Femur (tissue), 1 donor: ENCODE measurements at places on chromosomes 5 and 9.

DNA sequence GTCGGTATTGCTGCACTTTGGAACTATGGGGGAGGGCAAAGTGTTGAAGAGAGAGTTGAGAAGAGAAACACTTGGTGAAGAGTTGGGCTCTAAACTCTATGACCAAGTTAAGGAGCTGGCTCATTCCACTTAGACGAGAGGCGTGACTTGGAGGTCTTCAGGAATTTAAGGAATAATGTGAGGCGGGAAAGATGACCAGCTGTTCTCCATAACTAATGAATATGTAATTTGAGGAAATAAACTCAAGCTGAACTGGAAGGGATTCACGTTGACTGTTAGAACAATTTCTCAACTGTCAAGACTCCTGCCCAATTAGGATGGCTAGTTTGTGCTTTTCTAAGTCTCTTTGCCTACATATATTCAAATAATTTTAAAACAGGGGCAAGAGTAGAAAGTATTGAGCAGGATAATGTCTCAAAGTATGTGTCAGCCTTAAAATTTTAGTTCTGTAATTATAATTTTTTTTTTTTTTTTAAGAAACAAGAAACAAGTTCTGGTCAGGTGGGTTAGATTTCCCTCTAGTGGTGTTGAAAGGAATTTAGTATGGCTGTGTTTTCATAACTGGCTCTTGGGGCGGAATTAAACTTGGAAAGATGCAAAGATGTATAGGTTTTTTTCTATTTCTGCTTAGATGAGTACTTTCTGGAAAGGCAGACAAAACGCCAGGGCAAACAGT is 33.4 kb downstream of the TMEM252 start:
- no peak for DNase-seq

- DNase-seq, result no peak
Measured at GRCh38 chr5:150364004-150364403, 6.5 kb downstream of the TCOF1 start.

DNA sequence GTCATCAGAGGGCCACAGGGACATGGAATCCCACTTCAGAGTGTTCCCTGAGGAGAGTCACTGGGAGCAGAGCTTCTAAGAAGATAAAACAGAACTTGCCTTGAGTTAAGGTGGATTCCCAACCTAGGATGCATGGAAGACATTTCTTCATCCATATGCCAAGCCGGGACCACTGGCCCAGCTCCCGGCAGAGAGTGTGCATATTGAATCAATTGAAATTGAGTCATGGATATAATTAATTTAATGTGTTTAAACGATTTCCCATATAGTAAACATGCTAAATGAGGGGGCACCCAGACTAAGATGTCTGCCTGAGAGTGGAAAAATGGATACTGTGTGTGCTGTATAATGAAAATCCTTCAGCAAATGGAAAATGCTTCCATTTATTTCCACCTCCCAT is 194.4 kb upstream of the TBC1D2 start:
- DNase-seq, result no peak

- peak; percentile 28 for DNase-seq
Measured at GRCh38 chr5:77893225-77893860, 117.2 kb upstream of the TBCA start.

DNA sequence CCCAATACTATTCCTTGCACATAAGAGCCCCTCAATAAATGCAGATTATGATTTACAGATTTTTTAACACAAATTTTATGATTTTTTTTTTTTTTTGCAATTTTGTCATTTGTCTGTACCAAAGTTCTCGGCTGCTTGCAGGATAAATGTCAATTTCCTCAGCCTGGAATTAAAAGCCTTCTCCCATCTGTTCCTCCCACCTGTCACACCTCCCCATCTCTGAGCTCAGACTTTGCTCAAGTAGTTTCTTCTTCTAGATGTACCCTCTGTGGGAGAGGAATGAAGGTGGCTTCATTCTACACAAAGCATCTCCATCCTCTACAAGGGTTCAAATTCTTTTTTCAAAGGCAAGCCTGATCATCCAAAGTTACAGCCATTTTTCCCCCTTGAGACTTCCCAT is 153.7 kb upstream of the GRAMD2B start:
- no peak for DNase-seq

GRCh38 chr5:146165460-146165859 is 17.0 kb downstream of the LARS1 start:
- no peak for DNase-seq

- DNase-seq, result peak; percentile 36
Measured at GRCh38 chr5:119269061-119269944, 86.5 kb upstream of the TNFAIP8 start.

DNA sequence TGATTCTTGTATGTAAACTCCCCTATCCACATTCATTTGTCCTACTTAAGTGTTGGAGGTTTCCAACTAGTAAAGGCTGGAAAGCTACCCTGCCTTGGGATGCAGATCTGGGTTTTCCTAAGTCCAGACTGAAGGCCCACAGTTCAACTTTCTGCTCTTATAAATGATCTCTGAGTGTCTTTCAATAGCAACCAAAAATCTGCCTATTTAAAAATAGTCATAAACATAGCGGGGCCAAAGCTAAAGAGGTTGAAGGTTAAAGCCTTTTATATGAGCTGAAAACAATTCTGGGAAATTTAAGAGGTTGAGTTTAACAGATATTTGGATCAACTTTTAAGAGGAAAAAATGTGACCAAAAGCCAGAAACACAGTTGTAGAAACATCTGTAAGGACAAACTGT is 87.2 kb downstream of the NTRK2 start:
- peak; percentile 66 for DNase-seq

DNA sequence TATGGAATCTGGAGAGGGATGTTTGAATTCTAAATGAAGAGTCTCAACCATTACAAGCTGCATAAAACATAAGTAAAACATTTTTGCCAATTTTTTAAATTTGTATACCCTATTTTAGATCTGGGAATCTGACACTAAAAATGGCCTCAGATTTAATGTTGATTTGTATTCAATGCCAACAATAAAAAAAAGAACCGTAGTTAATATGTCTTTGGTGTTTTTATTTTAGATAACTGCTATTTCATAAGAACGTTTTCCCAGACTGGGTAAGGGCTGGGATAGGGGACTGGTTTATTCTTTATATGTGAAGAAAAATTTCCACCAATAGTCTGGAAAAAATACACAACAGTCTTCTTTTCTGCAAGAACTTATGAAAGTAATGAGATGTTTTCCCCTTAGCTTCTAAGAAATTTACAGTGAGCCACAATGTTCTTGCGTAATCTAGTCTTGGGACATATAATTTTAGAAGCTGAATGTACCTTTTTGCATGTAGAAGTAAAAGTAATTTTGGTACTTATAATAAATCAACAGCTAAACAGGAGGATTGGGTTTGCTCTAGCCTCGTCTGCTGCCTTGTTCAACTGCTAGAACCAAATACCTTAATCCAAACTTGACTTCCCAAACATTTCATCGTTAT is 244.6 kb upstream of the EFNA5 start:
- no peak for DNase-seq

DNA sequence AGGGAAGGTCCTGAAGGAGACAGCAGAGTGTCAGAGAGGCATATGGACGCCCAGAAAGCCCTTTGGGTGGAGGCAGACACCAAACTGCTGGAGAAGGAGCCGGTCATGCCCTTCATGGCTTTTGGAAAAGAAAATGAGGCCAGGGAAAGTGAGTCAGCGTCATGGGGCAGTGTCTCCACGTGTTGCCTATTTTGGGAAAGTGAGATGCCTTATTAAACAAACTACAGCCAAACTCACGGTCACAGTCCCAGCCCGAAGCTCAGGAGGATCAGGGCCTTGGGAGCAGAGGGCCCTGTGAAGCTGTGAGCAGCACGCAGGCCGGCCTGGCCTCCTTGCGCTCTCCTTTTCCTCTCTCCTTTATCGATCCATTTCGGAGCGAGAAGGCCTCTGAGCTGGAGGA is 25.0 kb downstream of the RGS3 start:
- DNase-seq, result no peak

GRCh38 chr9:121557581-121558447 is 58.2 kb upstream of the GGTA1 start:
- DNase-seq, result peak; percentile 91

GRCh38 chr5:119484884-119485283 is 32.6 kb downstream of the HSD17B4 start:
- DNase-seq, result no peak

DNA sequence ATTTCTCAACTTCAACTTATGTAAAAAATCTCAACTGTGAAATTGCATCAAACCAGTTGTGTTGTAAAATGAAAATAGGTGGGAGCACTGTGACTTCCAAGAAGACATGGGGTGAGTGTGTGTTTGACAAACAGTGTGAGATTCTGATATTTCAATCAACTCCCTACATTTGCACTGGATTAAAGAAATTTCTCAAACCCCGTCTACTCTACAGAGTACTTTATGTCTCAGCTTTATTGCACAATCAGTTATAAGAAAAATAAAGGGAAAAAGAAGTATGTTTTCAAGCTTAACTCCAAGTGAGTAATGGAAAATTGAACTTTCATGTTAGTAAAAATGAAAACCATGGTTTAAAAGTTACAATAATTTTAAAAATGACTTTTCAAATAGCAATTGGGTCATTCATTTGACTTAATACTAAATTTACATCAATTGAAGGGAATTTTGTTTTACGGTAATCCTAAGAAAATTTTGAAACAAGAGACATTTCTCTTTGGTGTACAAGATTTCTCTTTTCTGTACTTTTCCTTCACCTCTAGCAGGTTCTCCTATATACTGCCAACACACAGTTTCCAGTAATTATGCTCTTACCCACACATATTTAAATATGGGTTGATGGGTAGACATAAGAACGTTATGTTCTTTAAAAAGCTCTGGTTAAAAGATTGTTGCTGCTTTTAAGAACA is 80.3 kb downstream of the CDO1 start:
- no peak for DNase-seq

GRCh38 chr5:156584871-156585270 is 257.9 kb downstream of the SGCD start:
- DNase-seq, result no peak

GRCh38 chr9:110103257-110103656 is 104.7 kb downstream of the C9orf152 start:
- DNase-seq, result no peak

GRCh38 chr5:56455417-56455816 is 222.3 kb upstream of the ANKRD55 start:
- DNase-seq, result no peak

GRCh38 chr9:16514131-16514530 is 356.3 kb downstream of the BNC2 start:
- DNase-seq, result no peak
